EH (cell line): ENCODE measurements at places on chromosomes 7 and 10.

DNA sequence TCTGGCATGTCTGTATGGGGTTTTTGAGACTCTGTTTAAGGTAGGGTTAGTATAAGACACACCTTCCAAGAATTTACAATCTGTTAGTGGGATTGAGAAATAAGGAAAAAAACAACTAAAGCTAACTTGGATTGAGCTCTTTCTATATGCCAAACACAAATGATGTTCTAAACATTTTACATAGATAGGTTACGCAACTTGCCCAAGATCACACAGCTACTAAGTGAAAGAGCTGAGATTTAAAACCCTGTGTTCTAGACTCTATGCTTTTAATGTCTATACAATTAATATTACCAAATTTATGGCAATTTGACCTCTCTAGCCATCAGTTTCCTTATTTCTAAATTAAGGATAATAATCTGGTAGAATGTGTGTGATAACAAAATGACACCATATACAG, 1056.2 kb downstream of the LRMDA start:
- no peak for DNase-seq

GRCh38 chr10:75826846-75827245, 395.4 kb downstream of the LRMDA start:
- DNase-seq = no peak

GRCh38 chr10:132200344-132201110, 13.8 kb downstream of the DPYSL4 start:
- DNase-seq = no peak

DNA sequence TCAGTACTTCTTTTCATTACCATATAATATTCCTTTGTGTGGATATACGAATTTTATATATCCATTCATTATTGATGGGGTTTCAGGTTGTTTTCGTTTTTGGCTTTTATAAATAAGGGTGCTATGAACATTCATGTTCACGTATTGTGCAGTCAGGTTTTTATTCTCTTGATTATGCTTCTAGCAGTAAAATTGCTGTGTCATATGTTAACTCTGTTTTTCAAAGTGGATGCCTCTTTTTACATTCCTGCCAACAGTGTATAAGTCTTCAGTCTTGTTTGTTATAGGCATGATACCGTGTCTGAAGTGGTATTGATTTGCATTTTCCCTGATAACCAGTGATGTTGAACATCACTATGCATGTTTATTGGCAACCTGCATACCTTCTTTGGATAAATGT, 127.1 kb upstream of the CNTNAP2 start:
- DNase-seq = no peak

DNA sequence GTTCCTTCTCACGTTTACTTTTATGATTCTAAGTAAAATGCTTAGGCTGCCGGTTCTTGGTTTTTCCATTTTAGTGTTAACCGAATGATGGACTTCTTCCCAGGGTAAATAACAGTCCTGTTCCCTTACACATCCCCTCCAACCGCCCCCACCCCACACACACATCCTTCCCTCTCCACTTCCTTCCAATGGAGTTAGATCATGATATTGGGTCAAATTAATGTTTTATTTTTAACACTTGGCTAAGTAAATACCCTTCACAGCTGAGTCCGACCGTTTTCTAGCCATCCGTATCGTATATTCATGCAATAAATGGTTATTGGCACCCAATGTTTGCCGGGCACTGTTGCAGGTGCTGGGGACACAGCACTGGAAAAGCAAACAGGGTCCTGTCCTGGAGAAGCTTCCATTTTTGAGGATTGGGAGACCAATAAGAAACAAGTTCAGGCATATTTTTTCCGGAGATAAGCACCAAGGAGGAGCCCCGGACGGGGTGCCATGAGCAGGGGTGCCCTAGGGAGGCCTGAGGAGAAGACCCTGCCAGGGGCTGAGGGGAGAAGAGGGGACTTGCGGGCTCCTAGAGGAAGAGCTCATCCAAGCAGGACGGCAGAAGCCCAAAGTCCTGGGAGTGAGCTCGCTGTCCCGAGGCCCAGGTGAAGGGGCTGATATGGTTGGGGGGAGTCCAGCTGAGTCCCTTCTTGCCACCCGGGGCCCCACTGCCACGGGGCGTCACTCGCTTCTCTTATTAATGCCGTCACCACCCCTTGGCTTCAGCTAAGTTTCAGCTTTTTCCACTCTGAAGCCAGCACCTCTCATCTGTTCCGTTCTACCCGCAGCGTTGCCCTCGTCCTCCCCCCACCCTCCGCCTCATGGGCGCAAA, 126.0 kb upstream of the RET start:
- DNase-seq = no peak

DNA sequence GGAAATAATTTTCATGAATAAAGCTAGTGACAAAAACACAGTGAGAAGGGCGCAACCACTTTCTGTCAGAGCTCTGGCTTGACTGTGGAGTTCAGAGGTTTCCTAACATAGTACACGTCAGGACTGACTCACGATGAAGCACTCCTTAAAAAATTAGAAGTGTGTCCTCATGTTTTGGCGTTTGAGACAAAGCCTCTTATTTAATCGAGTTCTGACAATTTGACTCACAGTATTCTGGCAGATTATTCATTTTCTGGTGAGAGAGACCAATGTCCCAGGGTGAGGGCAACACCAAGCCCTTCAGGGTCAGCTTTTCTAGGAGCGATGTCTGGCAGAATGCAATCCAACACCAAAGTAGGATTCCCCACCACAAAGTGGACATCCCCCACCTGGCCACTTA, 108.7 kb downstream of the DIP2C start:
- DNase-seq = peak; percentile 93

- peak; percentile 68 for DNase-seq
These were observed 23.4 kb downstream of the ATOH7 start for GRCh38 chr10:68208424-68209042.
